Adipocyte (in vitro differentiated cells): ENCODE measurements at places on chromosomes 5 and 9.

GRCh38 chr9:113506090-113506589 is 42.6 kb downstream of the RGS3 start:
- DNase-seq, result no peak

DNA sequence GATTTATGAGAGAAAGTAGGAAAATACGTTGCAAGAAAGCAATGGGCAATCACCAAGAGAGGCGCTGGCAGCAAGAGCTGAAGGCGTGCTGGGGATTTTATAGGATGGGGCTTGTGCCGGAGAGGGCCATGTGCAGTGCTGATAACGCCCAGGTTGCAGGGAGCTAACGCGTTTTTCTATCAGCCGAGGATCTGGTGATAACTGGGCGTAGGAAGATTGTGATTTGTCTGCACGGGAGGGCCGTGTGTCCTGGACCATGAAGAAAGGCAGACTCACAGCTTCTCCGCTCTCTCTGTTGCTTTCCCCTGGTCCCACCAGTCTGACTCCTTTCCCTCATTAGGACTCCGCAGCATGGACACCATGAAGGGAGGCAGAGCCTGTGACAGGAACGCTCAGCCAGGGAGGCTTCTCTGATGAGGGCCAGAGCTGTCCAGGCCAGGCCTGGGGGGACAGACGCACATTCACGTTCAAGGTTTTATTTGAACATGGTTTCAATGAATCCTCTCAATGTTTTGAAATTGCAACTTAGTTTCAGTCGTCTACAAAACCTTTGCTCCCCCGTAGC is 11.9 kb upstream of the CACNA1B start:
- no peak for DNase-seq

GRCh38 chr5:177958696-177959095 is 37.3 kb downstream of the PROP1 start:
- no peak for DNase-seq

- peak; percentile 93 for DNase-seq
These were observed 11.9 kb upstream of the SRFBP1 start for GRCh38 chr5:121949885-121950284.

DNA sequence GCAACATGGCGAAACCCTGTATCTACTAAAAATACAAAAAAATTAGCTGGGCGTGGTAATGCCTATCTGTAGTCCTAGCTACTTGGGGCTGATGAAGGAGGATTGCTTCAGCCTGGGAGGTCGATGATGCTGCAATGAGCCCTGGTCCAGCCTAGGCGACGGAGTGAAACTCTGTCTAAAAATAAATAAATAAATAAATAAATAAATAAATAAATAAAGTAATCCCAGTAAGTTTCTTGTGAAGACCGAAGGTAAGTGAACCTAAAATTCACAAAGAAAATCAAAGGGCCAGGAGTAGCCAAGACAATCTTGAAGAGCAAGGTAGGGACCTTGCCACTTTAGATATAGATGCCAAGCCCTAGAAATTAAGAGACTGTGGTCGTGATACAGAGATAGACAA is 68.1 kb upstream of the DHFR start:
- DNase-seq, result no peak
